Mammary epithelial cell (primary cell): ENCODE measurements at places on chromosomes 6 and 20. TPM values are rescaled to one million over a fixed set of nuclear protein-coding genes. Genes with fewer than 3 reads are reported as not detected.

The TSBP1 gene
- total RNA-seq, result not detected in 2 replicates

The CASS4 gene
- not detected in 2 replicates for total RNA-seq

The LTB gene
- total RNA-seq, result 1.5 TPM in 1 of 2 replicates, not detected in the other

The BAK1 gene
- total RNA-seq, result 41.0 TPM

The KCNG1 gene
- total RNA-seq, result 43.9 and 67.1 TPM in 2 replicates

The XKR7 gene
- total RNA-seq, result not detected in 2 replicates

The PRR18 gene
- total RNA-seq, result 0.09 and 0.11 TPM in 2 replicates

The TPX2 gene
- total RNA-seq, result 32.2 and 74.3 TPM in 2 replicates

The B3GALT4 gene
- total RNA-seq, result 0.83 TPM

The JPH2 gene
- 3.0 and 5.5 TPM in 2 replicates for total RNA-seq

The ADAM33 gene
- total RNA-seq, result not detected in 2 replicates

The LIME1 gene
- total RNA-seq, result 8.1 and 9.1 TPM in 2 replicates

The SEL1L2 gene
- total RNA-seq, result not detected

The SRMS gene
- not detected in 2 replicates for total RNA-seq

The FHL5 gene
- total RNA-seq, result not detected

The CALHM6 gene
- total RNA-seq, result 0.67 TPM

The MUC21 gene
- total RNA-seq, result not detected in 2 replicates

The ZC3H12D gene
- total RNA-seq, result 0.17 TPM

The FAM209B gene
- not detected in 2 replicates for total RNA-seq

The SNAP25 gene
- not detected for total RNA-seq

The DNAH8 gene
- total RNA-seq, result 0.02 TPM in 1 of 2 replicates, not detected in the other
